ENCODE measurements at places on chromosomes 12 and 14.

GRCh38 chr12:102394200-102394599, 86.2 kb downstream of the IGF1 start:
- no peaks in the 10 kb centered on the region for H3K36me3 ChIP-seq
- H3K4me3 ChIP-seq = no peak overlapping the region
- no peaks in the 10 kb centered on the region for H3K27me3 ChIP-seq
- no peak for DNase-seq
- H3K4me1 ChIP-seq = no peaks in the 10 kb centered on the region

DNA sequence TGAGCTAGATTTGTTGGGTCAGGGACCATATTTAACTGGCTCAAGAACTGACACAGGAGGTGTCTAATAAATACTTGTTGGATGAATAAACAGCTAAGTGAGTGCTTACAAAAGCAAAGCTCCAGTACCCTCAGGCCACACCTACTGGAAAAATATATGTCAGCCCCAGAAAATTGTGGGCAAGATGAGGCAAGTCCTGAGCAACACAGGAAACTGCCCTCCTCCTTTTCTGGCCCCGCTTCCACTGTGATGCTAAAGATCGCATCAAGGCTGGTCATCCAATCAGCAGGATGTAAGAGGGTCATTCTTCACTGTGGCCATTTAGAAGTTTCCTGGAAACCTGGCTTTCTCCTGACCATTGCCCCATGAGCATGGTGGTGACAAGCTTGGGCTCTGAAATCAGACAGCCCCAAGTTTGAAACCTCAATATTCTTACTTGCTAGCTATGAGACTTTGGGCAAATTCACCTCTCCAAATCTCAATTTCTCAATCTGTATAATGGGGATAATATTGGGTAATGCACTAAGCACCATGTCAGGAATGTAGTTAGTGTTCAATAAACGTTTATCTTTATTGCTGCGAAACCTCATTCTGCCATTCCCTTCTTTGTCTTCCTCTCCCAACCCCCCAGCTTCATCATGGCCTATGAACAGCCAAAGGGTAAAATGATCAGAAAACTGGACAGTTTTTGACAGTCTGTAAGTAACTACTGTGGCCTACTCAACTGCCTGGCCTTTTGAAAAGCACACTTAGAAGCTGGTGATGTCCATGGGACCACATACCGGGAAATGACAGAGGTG, 139.3 kb upstream of the PZP start:
- no peaks in the 10 kb centered on the region for H3K4me1 ChIP-seq
- no peak overlapping the region for H3K27ac ChIP-seq
- H3K27me3 ChIP-seq = no peaks in the 10 kb centered on the region
- H3K4me3 ChIP-seq = no peak overlapping the region
- no peaks in the 10 kb centered on the region for H3K36me3 ChIP-seq

DNA sequence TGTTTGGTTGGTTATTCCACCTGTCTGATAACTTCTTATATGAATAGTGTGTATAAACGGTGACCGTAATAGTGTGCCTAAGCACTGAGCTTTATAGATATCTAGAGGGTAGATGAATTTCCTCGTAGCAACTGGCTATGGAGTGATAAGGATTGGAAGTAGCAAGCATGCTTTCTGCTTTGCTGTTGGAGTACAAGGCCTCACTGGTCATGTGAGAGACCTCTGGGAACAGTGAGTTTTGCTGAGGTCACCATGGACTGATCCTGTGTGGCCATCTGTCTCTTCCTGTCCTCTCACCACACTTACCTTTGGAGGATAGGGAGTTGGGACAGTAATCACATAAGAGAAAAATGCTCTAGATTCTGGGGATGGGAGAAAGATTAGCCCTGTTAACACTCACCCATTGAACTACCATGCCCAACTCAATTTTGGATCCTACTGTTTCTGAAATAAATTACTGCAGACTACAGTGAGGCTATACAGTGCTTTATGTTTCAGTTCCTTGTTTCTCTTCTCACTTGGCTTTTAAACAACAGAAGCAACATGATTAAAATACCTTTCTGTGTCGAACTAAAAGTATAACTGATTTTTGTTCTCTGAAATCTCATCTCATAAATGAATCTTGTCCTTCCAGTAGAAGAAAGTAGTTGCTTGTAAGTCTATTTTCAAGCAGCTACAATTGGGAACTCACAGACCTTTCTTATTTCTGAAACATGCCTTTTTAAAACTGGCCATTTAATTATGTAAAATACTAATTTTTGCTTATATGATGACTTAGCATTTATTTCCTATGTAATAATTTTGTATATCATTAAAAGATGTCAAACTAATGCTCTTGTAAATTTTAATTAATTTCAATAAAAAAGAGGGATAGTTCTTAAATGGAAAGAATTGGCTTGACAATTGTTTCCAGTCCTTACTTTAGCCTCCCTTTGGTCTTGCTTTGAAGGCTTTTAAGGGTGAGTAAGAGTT, 8.3 kb downstream of the TMX1 start:
- H3K27me3 ChIP-seq = no peaks in the 10 kb centered on the region
- peaks cover 48% of the 10 kb centered on the region for H3K36me3 ChIP-seq
- no peak for DNase-seq
- no peaks in the 10 kb centered on the region for H3K4me1 ChIP-seq

- no peak overlapping the region for H3K4me3 ChIP-seq
- H3K36me3 ChIP-seq = no peaks in the 10 kb centered on the region
- H3K4me1 ChIP-seq = peaks cover 12% of the 10 kb centered on the region
- H3K27me3 ChIP-seq = no peaks in the 10 kb centered on the region
- DNase-seq = peak; percentile 40
- no peak overlapping the region for H3K27ac ChIP-seq
Observed at GRCh38 chr12:59973515-59973914, 377.7 kb downstream of the SLC16A7 start.

- no peaks in the 10 kb centered on the region for H3K36me3 ChIP-seq
- DNase-seq = no peak
Observed at GRCh38 chr12:48988030-48988649, 10.0 kb downstream of the WNT1 start.

DNA sequence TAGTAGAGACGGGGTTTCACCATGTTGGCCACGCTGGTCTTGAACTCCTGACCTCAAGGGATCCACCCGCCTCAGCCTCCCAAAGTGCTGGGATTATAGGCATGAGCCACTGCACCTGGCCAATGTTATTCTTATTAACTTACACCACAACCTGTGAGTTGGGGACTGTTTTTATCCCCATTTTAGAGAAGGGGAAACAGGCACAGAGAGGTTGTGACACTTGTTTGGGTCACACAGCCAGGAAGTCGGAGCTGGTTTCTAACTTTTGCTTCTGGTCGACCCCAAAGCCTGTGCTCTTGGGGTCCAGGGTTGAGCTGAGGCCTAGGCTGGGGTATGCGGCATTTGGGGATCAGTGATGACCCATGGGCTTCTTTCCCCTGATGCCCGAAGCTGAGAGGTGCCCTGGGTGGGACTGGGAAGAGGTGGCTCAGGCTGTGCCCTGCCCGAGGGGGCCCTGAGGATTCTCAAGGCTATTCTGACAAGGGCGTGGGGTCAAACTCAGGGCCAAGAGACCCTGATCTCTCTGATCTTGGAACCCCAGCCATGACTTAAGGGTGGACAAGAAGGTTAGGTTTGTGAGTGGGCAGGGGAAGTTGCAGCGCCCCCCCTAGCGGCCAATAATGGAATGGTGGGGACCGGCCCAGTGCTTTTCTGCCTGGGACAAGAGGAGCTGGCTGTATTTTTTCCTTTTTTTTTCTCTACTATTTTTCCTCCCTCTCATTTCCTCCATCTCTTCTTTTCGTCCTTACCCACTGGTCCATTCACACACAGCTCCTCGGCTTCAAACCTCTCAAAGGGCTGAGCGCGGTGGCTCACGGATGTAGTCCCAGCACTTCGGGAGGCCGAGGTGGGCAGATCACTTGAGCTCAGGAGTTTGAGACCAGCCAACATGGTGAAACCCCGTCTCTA, 3.0 kb downstream of the SDSL start:
- no peak for DNase-seq
- peaks cover 24% of the 10 kb centered on the region for H3K4me1 ChIP-seq
- no peak overlapping the region for H3K27ac ChIP-seq

DNA sequence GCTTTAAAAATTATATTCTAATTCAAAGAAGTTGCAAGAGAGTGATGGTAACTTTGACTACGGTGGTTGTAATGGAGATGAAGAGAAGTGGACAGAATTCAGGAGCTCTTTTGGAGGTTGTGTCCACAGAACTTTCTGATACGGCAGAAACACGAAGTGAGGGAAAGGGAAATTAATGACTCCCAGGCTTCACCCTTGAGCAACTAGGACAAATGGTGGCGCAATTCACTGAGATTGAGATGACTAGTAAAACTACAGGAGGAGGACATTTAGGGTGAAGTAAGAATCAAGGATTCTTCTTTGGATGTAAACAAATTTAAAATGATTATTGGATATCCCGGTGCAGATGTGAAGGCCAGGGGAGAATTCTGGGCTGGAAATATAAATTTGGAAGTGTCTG, 212.6 kb downstream of the PTPRO start:
- H3K4me3 ChIP-seq = no peak overlapping the region
- DNase-seq = no peak

DNA sequence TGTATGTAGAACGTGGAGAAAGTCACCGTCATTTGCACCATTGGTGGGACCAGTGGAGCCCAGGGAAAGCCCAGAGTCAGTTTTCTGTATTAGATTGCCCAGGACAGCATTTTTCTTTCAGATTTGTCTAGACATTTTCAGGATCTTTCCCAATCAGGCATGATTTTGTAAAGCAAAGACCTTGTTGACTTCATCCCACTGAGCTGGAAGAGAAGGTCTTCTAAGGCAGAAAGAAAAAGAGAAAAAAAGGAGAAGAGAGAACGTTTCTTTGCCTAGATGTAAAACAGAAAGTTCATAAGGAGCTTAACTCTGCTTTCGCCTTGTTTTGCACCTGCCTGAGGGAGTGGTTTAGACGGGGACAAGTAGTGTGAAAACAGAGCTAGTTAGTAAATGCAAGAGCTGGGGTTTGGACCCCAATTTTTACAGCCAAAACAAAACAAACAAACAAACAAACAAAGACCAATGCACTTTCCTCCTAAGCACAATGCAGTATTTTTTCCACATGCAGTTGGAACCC, 273.1 kb downstream of the ZFP36L1 start:
- no peaks in the 10 kb centered on the region for H3K36me3 ChIP-seq
- H3K4me3 ChIP-seq = no peak overlapping the region
- H3K4me1 ChIP-seq = peaks cover 54% of the 10 kb centered on the region
- no peak overlapping the region for H3K27ac ChIP-seq
- no peak for DNase-seq
- H3K27me3 ChIP-seq = no peaks in the 10 kb centered on the region

All from HCT116 (cell line).